Bronchial epithelial cell (primary cell): ENCODE measurements at places on chromosomes 12 and 14.

GRCh38 chr14:70254476-70254961 is 65.8 kb upstream of the SLC8A3 start:
- peak; percentile 31 for DNase-seq

DNA sequence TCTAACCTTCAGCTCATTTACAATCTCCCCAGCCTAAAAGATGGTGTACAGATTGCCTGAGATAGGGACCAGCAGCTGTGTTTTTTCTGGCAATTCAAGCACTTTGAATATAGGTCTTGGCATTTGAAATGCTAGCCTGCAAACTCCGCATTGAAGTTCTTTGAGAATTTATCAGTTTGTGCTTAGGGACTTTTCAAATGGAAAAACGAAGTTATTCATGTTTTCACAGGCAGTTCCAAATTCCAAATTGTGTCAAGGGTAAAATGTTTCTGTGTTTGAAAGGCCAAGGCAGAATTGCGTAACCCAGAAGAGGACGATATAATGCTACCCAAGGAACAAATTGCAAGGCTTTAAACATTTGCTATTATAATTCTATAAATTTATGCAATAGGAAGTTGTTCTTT is 168.9 kb upstream of the RASSF8 start:
- no peak for DNase-seq

DNA sequence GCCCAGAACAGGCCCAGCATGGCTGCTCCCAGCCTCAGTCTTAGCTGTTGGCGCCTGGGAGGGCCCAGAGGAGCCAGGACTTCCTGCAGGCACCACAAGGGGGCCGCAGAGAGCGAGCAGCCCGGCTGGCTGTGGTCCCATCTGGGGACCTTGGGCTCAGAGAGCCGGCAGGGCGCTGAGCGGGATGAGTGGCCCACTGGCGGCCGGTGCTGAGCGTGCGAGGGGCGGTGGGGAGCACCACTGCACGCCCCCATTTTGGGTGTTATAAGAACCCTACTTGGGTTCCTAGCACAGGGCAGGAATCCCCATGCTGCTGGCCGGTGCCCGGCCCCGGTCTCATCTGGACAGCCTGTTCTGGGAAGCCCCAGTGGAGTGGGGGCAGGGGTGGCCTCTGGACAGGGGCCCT is 25.9 kb upstream of the CRIP2 start:
- peak; percentile 23 for DNase-seq

DNA sequence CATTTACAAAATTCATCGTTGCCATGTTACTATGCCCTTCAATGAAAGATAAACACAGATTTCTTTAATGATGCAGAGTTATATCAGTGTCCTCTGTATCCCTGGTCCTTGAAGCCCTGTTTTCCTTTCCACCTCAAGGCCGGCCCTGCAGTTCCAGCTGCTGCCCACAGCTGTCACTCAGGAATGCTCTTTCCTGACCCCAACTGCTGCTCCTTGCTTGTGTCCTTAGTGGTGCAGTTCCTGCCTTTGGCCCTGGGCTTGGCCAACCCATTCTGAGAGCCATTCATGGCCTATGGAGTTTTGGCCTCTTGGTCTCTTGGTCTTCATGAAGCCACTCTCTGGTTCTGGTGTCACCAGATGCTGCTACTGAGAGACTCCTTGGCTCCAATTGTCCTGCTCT is 93.1 kb downstream of the GAS2L3 start:
- DNase-seq, result no peak

- DNase-seq, result no peak
Observed at GRCh38 chr14:68986225-68986624, 7.1 kb upstream of the ACTN1 start.

- DNase-seq, result peak; percentile 82
Observed at GRCh38 chr12:71312768-71313403, 126.7 kb upstream of the LGR5 start.

GRCh38 chr14:63383776-63384367 is 65.1 kb upstream of the GPHB5 start:
- no peak for DNase-seq
